ENCODE measurements at places on chromosomes 12 and 14.

DNA sequence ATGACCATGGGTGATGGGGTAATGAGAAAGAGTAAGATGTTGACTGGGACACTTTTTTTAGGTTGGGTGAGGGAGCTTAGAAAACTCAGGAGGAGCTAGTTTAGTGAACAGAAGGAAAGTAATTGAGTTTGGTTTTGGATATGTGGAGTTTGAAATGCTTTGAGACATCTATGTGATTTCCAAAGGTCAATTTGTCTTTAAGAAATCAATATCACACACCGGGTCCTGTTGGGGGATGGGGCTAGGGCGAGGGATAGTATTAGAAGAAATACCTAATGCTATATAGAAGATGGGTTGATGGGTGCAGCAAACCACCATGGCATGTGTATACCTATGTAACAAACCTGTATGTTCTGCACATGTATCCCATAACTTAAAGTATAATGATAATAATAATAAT lies 118.4 kb downstream of the ASCL1 start:
- DNase-seq, result no peak

GRCh38 chr12:527241-527640 lies 67.5 kb downstream of the B4GALNT3 start:
- DNase-seq, result no peak

GRCh38 chr12:57624441-57625220 lies 8.4 kb downstream of the B4GALNT1 start:
- no peak for DNase-seq

DNA sequence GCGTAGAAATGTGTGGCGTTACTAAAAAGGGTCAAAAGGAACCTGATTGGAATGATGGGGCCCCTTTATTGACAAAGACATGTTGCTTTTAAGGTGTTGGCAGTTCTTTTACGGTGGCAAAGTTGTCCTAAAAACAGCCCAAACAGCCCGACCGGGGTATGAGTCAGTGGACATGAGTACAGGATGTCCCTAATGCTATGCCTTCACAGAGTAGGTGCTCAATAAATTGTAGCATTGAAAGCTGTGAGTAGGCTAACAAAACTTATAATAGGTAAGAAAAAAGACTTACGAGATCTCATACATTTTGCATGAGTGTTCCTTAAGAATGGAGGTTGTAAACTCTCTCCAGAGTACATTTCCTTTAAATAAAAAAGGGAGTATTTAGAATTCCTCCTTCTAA lies 2.6 kb downstream of the ELK3 start:
- DNase-seq, result no peak

DNA sequence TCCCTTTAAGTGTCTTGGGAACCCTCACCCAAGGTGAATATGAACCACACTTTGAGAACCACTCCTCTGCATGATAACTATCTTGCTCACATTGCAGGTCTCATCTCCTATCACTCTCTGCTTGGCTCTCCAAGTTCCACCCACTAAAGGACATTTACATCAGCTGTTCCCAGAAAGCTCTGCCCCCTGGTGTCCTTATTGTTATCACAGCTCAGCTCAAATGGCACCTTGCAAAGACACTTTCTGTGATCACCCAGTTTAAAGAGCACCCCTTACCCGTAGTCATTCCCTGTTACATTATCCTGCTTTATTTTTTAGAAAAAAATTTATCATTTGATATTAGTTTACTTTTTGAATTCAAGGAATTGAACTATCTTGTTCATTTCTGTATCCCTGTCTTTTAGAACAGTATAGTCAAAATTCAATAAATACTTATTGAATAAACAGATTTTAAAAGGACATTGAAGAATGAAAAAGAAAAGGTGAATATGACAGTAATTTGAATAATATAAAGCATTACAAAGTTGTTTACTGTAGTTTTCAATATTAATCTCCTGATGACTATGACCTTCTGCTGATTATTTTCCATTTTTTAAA lies 20.5 kb upstream of the GUCY2C start:
- DNase-seq, result no peak

DNA sequence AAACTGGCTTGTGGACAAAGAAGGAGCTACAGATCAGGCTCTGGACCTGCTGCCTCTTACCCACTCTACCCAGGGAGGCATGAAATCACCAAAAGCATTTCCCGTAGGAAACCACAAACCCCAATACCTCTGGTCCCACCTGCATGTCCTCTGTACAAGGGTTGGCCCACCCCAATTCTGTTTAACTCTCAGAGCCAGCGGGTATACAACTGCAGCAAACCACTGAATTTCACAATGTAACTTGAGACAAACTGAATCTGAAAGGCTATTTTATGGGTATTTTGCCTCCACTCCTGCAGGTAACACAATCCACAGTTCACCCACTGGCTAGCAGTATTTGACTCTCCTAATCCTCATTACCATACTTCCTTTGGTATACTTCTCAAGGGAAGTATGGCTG lies 16.5 kb downstream of the SIX1 start:
- DNase-seq, result no peak

- no peak for DNase-seq
These were observed 263 bp downstream of the RCOR1 start for GRCh38 chr14:102592763-102593060.

DNA sequence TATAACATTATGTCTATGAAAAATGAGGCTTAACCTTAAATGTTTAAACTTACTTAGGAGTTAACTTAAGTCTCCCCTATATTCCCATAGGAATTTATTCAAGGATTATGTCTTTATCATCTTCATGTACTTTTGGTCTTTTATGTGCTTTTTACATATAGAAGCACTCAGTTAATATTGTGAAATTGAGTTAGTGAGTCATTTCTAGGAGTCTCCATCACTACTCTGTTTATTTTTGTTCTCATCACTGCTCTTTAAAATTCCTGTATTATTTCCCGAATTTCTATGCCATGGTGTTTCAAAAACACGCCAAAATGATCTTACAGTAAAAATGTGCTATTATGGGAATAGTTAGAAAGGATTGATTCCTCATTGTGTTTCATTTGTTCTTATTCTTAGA lies 31.6 kb downstream of the TBC1D15 start:
- DNase-seq, result no peak

- no peak for DNase-seq
These were observed 75.9 kb downstream of the TMEM121 start for GRCh38 chr14:105602243-105602750.

- peak; percentile 50 for DNase-seq
These were observed 16.3 kb upstream of the RFLNA start for GRCh38 chr12:124278389-124279101.

DNA sequence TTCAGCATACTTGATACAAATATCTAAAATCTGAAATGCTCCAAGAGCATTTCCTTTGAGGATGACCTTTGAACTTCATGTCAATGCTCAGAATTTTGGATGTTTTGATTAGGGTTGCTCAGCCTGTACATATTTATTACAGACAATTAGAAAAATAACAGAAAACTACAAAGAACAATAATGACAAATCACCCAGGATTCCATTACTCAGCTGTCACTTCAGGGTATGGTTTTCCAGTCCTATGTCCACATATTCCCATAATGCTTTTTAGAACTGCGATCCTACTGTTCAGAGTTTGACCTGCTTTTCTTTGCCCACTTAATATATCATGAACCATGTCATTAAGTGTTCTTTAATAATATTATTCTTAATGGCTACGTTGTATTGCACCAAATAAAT lies 11.4 kb downstream of the DLGAP5 start:
- no peak for DNase-seq

DNA sequence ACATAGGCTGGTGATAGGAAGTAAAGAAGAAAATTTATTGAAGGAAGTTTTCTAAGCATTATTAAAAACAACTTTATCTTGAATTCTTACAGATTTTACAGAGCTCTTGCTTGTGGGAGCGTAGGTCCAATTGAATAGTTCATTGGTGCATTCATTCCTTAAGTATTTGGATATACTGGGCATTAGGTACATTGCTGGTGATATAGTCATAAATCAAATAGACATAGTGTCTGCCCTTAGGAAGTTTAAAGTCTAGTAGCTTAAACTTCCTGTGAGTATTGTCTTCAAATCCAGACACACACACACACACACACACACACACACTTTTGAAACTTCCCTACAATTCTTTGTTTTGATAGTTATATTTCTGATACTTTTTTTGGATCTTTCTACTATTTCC lies 226.7 kb downstream of the FUT8 start:
- no peak for DNase-seq

GRCh38 chr14:21199611-21200560 lies 44.0 kb upstream of the OR5AU1 start:
- no peak for DNase-seq
